ENCODE measurements at places on chromosomes 6 and 20. TPM values are rescaled to one million over a fixed set of nuclear protein-coding genes. Genes with fewer than 3 reads are reported as not detected.

- DNase-seq = no peak
Observed at GRCh38 chr6:136751522-136751956, 40.7 kb downstream of the MAP3K5 start.

DNA sequence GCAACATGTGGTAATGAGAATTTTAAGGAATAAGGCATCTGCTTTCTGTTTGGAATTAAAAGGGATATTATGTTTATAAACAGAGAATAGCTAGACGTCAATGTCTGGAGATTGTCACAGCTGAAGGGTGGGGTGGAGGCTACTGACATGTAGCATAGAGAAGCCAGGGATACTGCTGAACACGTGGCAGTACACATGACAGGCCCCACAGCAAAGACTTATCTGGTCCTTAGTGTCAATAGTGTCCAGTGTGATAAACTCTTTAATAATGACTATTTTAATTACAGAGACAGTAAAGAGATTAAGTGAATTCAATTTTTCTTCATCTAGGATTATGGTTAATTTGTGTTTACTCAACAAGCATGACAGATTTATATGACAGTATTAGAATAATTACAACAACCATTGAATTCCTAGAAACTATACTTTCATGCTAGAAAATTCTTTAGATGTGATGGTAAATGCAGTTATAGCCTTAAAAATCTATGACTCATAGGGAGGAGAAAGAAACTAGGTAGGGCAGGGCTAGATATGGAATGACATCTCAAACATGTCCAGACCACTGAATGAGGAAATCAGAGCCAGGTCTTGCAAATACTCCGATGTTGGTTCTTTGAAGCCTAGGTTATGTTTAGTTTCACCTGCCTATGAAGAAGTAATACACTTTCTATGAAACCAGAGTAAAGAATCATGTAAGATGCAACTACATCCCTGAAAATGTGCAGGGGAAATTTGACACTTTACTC, 399.5 kb downstream of the PHF3 start:
- DNase-seq = no peak

The NMBR gene
- total RNA-seq = not detected

The JAG1 gene
- 6.3 TPM for total RNA-seq

The C6orf120 gene
- 29.7 TPM for total RNA-seq

The ARMC2 gene
- total RNA-seq = 0.51 TPM

- DNase-seq = no peak
Observed at GRCh38 chr20:37220731-37221130, 40.9 kb downstream of the GHRH start.

DNA sequence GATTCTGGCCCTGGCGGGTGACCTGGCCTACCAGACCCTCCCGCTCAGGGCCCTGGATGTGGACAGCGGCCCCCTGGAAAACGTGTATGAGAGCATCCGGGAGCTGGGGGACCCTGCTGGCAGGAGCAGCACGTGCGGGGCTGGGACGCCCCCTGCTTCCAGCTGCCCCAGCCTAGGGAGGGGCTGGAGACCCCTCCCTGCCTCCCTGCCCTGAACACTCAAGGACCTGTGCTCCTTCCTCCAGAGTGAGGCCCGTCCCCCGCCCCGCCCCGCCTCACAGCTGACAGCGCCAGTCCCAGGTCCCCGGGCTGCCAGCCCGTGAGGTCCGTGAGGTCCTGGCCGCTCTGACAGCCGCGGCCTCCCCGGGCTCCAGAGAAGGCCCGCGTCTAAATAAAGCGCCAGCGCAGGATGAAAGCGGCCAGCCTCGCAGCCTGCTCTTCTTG, 868 bp upstream of the SLC2A4RG start:
- peak; percentile 53 for DNase-seq

DNA sequence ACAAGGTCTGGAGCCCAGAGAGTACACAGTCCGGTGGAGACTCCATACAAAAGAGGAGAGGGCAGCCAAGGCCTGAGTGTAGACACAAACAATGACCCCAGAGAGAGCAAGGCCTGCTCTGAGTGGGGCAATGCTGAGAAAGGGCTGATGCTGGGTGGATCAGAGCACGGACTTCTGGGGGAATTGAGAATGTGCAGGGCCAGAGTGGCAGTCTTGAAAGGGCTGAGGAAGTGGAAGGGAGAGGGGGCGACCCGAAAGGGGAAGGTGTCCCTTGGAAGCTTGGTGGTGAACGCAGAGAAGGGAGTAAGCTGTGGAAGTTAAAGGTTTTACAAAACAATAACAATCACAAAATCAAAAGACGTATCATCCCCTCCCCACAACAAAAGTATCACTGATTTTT, 12.0 kb upstream of the GRM4 start:
- DNase-seq = no peak

GRCh38 chr20:40451552-40451951, 237.5 kb downstream of the MAFB start:
- no peak for DNase-seq

The SH3BGRL2 gene
- 35.8 TPM for total RNA-seq

DNA sequence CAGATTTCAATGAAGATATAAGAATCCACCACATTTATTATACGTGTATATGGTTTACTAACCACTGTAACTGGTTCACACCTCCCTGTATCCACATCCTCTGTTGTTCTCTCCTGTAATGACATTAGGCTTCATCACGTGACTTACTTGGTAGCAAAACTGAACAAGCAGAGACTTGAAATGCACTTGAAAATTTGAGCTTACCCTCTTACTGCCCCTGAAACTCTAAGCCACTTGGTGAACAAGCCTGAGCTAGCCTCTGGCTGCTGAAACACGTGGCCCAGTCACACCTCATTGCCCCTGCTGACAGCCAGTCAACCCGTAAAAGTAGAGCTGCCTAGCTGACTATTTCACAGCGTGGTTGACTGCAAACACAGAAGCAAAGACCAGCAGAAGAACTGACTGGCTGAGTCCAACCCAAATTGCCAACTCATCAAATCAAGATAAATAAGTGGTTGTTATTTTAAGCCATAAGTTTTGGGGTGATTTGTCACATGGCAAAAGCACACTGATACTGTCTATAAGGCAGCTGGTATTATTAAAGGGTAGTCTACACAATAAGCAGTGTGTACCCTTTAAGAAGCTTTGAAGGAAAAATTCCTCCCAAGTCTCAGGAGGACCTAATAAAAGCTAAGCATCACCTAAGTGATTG, 109.0 kb downstream of the RALGAPA2 start:
- DNase-seq = no peak

DNA sequence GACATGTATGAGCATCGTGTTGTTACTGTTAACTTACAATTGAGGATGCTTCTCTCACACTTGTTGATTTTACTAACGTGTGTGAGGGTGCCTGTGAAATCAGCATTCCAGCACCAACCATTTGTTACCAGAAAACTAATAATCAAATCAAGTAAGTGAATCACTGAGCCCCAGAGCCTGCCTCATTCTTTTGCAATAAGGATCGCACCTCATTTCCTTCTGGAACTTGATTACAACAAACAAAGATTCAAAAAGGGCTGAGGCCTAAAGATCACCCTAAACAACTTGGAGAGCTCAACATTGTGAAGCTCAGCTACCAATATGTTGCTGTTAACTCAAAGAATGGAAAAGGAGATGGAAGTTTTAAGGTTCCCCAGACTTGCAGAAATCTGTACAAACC, 274.7 kb downstream of the TFAP2A start:
- no peak for DNase-seq

GRCh38 chr6:21468461-21468860, 125.1 kb upstream of the SOX4 start:
- DNase-seq = no peak

GRCh38 chr6:44047801-44048200, 79.5 kb downstream of the MRPL14 start:
- no peak for DNase-seq

- DNase-seq = no peak
Observed at GRCh38 chr6:98116455-98116854, 717.9 kb upstream of the POU3F2 start.

The GLP1R gene
- not detected for total RNA-seq

The TGM3 gene
- total RNA-seq = 0.05 TPM

DNA sequence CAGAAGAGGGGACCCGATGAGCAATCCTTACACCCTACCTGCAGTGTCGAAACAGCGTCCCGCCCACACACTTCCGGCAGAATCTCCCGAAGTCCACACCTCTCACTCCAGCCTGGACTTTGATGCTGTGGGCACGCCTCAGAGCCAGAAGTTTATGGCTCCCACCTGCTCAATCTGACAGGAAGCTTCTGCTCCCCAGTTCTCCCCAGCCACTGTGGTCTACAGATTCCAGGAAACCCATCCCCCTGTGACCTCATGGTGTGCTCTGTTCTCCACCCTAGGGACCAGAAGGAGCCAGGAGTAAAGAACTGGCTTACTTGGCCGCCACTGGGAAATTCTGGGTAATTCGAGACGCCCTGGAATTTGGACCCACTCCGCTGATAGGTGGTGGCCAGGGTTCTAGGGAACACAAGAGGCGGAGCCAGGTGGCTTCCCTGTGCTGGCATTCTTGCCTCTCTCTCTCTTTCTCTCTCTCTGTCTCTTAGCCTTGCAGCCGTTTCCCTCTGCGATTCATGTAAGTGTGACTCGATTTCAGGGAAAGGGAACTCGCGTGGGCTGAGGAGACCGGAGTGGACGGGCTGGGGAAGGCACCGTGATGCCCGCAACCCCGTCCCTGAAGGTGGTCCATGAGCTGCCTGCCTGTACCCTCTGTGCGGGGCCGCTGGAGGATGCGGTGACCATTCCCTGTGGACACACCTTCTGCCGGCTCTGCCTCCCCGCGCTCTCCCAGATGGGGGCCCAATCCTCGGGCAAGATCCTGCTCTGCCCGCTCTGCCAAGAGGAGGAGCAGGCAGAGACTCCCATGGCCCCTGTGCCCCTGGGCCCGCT, at the start of gene TRIM15:
TRIM15 (plus strand) TSS at position 457 of the 828 bp plus-strand sequence; CDS start at position 596, 139 bp downstream.
- DNase-seq = no peak

DNA sequence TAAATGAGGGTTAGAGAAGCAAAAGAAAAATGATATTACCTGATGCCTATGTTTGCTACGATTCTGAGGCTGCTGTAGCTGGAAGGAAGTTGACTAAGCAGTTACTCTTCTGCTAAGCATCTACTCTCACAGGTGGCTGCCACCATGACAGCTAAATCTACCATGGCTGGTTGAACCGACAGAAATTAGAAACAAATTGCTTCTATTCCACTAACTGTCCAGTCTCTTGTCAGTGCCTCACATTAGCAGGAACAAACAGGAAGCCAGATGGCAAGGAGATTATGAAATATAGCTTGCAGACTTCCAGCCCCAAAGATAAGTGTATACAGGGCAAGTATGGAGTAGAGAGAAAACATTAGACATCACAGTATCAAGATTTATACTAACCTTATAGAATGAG, 59.4 kb upstream of the TMEM200A start:
- DNase-seq = no peak

The HFE gene
- total RNA-seq = 12.7 TPM

The TNXB gene
- total RNA-seq = 6.8 TPM

The COL12A1 gene
- total RNA-seq = 5.1 TPM

GRCh38 chr6:29559524-29560287, at the start of gene UBD:
TSS of gene UBD (minus strand) at chr6:29559732. CDS start at chr6:29559701, 31 bp downstream.
- DNase-seq = no peak

The SYCP2L gene
- 0.28 TPM for total RNA-seq

DNA sequence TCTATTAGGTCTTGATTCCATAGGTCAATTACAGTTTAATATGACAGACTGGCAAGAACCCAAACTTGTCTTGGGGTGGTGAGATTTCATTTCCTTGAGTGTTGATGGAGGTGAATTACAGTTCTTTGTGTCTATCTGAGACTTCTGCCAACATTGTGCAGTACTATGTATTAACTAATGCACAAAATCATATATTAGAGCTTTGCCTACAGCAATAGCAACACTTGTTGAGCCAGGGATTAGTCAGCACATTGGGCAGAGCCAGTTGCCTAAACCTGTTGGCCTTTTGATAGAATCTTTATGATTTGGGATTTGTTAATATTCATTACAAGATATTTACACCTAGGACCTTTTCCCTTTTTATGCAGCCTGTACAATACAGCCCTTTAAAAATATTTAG, 135.3 kb upstream of the CENPW start:
- DNase-seq = no peak

The TUBB1 gene
- total RNA-seq = 0.17 TPM

The ASIP gene
- total RNA-seq = not detected

The SMLR1 gene
- 38.4 TPM for total RNA-seq

The TMEM200A gene
- 0.33 TPM for total RNA-seq

- no peak for DNase-seq
Observed at GRCh38 chr6:7727946-7728854, 2.3 kb downstream of the BMP6 start.

DNA sequence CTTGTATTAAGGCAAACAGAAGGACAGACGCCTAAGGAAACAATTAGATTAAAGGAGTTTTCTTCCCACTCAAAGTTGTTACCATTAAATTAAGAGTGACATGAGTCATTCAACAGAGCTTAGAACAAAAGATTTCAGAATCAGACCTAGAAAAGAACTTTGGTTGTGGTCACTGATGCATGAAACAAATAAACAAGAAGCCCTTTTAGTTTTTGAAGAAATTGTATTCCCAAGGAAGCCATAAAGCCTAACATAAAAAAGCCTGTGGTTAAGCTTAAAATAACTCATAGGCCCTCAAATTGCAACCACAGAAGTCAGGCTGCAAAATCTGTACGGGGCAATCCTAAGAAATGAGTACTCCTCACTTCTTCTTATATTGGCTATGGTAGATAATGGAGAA, 17.9 kb upstream of the TRIM26 start:
- no peak for DNase-seq

DNA sequence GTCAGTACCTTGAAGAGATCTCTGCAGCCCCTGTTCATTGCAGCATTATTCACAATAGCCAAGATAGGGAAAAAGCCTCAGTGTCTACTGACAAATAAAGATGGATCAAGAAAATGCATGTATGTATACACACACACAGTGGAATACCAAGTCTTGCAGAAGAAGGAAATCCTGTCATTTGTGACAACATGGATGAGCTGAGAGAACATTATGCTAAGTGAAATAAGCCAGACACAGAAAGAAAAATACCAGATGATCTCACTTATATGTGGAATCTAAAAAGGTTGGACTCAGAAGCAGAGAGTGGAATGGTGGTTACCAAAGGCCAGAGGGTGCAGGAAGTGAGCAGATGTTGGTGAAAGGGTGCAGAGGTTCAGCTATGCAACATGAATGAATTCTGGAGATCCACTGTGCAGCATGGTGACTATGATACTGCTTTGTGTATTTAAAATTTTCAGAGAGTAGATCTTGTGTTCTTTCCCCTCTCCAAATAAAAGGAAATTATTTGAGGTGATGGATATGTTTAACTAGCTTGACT, 11.0 kb upstream of the SLC22A1 start:
- no peak for DNase-seq

GRCh38 chr20:10510216-10510615, 75.1 kb downstream of the SLX4IP start:
- DNase-seq = no peak

DNA sequence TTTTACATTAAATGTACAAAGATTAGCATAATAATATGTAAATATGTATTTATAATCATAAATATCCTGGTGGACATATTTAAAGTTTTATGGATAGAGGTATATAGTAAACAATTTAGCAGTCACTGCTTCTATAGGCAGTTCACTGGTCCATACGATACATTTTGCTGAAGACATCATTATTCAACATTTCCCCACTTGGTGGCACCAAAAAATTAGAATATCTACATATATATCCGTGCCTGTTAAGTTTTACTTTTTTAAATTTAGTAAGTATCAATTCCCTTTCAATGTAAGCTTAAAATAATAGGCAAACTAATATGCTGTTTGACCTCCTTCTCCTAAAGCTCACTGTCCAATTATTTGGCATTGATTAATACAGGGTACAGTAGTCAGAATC, 64.2 kb downstream of the LMBRD1 start:
- no peak for DNase-seq

GRCh38 chr6:107128577-107128976, 13.3 kb upstream of the BEND3 start:
- DNase-seq = no peak

Data from liver (tissue), 10 donors.